NCI-H2029 (cell line): ENCODE measurements at places on chromosomes 3 and 15.

DNA sequence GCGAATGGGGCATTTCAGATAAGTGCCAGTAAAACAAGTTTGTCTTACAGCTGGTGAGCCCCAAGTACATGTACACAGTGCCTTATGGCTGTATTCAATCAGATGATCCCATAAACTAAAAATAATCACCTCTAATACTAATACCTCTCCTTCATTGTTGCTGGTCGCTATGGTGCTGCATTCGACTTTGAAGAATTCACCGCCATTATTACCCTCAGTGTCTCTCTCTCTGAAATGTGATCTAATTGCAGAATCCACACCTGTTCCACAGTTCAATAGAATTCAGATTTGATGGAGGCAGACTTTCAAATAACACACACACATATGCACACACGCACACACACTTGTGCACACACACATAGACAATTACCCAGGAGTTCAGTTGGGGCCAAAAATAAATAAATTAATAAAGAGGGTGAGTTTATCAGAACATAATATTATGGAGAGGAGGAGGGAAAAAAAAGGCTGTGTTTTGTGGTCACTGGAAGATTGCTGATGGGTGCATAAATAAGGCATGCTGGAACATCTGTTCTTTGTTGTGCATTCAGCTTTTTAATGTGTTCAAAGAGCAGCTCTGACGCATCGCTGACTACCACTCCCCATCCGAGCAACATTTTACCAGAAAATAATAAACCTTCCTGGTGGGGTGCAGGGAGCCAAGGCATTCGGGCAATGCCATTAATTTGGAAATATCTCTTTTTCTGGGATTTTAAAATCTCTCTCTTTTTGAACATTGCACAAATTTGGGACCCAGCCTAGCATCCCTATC, 235.7 kb downstream of the SATB1 start:
- DNase-seq: no peak

- DNase-seq: no peak
Measured at GRCh38 chr3:194379231-194379630, 9.7 kb upstream of the LRRC15 start.

DNA sequence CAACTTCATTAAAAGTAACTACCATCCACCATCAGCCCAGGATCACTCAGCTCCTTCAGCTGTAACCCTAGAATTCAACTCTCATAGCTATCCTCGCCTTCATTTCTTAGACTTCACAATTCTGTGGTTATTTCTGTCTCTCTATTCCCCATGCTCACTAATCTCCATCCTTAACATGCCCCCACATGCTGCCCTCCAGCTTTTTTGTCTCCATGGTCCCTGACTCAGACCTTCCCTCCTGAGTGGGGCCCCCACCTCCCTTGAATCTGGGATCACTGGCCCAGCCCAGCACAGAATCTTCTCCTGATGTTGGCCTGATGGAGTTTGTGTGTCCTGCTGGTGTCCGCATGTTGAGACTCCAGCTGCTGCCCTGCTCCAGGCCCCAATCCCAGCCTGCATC, 41.7 kb downstream of the CHST14 start:
- DNase-seq: no peak

DNA sequence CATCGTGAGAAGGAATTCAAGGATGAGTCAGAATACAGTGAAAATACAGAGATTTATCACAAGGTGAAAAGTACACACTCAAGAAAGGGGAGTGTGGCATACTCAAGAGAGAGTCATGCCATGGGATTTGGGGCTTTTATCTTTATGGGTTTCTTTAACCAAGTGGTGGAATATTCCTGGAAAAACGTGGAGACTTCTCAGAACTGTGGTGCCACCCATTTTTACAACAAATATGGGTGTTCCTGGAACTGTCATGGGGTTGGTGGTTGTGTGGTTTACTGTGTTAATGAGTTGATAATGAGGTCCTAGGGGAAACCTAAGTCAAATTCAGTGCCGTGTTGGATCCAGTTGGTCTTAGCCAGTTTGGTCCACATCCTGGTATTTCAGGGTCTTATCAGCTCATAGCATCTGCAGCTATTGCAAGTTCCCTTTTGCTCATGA, 497.2 kb downstream of the GABRG3 start:
- no peak for DNase-seq

GRCh38 chr3:127299276-127299675, 11.4 kb upstream of the PRR20G start:
- DNase-seq: no peak

DNA sequence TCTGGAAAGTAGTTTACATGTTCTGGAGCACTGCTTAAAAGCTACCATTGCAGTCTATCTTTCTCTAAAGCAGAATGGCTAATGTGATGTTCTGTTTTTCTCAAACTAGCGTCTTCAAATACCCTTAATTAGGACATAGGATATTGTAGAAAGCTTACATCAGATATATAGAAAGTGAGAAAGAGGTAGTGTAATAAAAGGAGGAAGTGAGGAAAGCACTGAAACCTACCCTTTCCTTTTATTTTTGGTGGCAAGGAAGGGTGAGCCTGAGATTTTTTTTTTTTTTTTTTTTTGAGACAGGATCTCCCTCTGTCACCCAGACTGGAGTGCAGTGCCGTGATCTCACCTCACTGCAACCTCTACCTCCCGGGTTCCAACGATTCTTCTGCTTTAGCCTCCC, 9.4 kb downstream of the SENP2 start:
- no peak for DNase-seq
